ENCODE measurements at places on chromosomes 12 and 14.

DNA sequence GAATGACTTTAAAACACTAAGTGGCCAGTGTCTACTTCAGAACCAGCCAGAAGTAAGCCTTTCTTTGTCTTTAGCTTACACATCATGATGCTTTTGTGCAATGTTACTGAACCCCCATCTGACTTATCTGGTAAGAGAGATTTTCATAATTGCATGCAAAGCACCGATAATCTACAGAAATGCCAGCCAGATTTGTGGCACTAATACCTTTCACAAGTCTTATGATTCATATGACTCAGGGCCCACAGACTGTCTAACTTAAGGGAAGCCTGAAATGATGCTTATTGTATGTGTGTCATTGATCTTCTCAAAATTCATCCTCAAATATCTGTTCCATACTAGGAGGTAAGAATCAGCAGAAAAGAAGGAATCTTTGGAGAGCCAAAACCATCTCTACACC lies 18.0 kb downstream of the IGF1 start:
- DNase-seq, result no peak

- no peak for DNase-seq
Observed at GRCh38 chr14:38559711-38560110, 303.8 kb upstream of the CLEC14A start.

- DNase-seq, result no peak
Observed at GRCh38 chr12:122867691-122868461, 28.0 kb downstream of the VPS37B start.

DNA sequence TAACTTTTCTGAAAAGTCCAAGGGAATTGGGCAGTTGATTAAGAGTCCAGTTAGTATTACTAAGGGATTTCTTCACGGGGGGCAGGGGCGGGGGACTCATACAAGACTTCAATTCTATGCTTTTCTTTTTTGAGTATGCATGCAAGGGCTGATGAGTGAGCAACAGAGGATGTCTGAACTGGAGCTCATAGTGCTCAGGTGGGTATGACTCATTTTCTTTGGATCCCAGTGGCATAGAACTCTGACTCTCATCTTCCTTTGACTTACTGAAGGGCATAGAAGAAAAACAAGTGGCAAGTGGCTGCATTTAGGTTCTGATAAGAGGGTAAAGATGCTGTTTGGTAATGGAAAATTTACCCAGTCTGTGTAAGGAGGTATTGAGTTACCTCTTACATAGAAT lies 749.2 kb downstream of the NOVA1 start:
- no peak for DNase-seq

DNA sequence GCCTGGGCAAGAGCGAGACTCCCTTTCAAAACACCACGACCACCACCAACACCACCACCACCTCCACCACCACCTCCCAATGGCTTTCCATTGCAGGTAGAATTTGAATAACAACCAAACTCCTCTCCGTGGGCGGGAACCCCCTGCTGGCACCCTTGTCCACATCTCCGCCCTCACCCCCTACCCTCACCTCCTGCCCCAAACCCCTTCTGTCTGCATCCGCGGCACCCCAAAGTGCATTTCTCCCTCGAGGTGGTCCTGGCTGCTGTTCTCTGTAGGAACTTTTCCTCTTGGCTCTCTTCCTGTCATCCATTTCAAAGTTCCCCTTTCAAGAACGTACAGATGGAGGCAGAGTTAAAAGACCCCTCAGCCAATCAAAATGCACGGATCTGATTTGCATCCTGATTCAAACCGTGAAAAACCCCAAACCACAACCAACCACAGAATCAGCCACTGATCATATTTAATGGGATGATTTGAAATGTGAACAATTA lies 3.8 kb downstream of the SDSL start:
- no peak for DNase-seq

- no peak for DNase-seq
Observed at GRCh38 chr12:12909228-12909994, 18.0 kb downstream of the GPRC5A start.

GRCh38 chr12:64745980-64746379 lies 13.2 kb downstream of the GNS start:
- no peak for DNase-seq

DNA sequence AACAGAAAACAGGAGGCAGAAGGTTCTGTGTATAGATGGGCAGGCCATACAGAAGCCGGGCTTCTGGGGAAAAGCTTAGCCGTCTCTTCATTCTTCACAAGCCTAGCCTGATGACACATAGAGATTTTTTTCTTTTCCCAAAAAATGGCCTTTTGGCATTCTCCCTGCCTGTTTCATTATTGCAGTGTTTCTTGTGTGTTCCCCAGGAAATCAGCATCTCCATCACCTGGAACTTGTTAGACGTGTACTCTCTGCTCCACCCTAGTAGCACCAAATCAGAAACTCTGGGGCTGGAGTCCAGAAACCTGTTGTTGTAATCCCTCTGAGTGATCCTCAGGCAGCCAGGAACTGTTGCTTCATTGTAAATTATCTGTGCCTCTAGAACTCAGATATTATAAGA lies 388.1 kb downstream of the CCDC91 start:
- no peak for DNase-seq

DNA sequence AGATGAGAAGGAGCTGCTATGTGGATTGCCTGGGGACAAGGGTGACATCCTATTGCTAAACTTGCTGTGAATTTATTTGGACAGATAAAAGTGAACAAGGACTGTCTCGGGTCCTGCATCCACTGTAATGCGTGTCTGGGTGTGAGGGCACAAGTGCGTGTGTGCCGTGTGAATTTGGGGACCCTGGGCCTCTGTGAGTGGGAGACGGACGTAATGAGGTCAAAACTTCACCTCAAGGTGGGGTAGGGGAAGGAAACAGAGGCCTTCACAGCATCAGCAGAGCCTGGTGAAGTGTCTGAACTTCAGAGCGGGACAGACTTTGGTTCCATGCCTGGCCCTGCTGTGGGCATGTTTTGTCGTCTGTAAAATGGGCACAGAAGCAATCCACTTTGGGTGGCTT lies 14.8 kb downstream of the ASB2 start:
- no peak for DNase-seq

DNA sequence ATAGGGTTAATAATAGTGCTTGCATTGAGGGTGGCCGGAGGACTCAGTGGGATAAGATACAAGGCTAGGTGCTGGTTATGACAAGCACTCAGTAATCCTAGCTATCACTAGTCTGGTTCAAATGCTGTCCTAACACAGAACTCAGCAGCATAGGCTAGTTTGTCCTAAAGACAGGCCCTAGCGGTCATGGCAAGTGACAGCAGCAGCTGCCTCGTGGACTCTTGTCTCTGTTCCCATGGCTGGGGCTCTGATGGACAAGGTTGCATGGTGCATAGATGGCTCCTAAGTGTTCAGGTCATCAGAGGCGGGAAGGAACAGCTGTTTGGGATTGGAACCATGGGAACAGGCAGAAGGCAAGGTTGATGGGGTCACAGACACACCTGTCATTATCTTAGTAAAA lies 42.4 kb upstream of the IGF1 start:
- DNase-seq, result no peak

DNA sequence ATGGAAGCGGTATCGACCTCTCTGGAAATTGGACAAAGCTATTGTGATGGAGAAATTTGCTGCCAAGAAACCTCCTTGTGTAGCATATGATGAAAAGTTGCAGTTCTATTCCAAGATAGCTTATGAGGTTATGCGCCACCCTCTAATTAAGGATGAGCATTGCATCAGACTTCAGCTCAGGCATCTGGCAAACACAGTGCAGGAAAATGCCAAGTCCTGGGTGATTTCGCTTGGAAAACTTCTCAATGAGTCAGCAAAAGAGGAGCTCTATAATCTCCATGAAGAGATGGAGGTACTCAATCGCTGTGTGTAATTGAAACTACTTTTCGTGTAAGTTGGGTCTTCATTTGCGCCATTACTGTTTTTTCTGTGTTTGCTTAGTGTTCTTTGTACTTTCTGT lies 51.2 kb downstream of the DNAH10 start:
- no peak for DNase-seq

- DNase-seq, result no peak
Observed at GRCh38 chr14:61320806-61321384, 484 bp upstream of the PRKCH start.

- no peak for DNase-seq
Observed at GRCh38 chr12:130702966-130703732, 12.9 kb downstream of the RIMBP2 start.

DNA sequence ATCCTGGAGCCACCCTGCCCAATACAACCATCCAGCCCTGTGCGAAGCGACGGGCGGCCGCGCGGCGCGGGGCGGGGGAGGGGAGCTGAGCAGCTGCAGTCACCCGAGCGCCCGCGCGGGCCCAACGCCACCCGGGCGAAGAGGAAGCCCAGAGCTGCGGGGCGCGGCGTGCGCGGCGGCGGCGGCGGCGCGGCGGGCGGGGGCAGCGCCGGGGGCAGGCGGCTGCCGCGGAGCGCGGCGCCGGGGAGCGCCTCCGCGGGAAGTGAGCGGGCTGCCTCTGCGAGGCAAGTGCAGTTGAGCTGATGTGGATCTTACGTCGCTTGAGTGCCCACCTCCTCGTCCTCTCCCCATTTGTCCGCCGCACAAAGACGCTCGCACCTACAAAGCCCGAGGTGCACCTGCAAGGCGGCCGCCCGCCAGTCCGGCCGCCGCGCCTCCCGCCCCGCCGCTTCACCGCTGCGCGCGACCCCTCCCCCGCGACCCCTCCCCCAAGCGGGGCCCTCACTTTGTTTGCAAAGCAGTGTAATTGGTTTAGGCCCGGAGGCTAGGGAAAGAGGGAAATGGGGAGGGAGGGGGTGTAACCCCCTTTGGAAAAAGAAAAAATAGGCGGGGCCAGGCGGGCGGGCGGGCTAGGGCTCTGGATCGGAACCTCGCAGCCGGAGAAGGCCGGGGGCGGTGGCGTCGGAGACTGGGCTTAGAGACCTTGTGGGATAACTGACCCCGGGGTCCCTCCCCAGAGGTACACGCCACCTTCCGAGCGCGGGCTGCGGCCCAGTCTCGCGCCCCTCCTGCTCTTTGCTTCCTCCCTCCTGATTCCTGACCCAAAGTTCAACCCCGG lies at the start of the genes FOXA1 and TTC6:
FOXA1 (minus strand) TSS at position 279 of the 838 bp plus-strand sequence; CDS start at position 2, 277 bp downstream.
TTC6 (plus strand) TSS at position 659 of the 838 bp plus-strand sequence. CDS start 26,436 bp downstream, outside the sequence.
- DNase-seq, result no peak

DNA sequence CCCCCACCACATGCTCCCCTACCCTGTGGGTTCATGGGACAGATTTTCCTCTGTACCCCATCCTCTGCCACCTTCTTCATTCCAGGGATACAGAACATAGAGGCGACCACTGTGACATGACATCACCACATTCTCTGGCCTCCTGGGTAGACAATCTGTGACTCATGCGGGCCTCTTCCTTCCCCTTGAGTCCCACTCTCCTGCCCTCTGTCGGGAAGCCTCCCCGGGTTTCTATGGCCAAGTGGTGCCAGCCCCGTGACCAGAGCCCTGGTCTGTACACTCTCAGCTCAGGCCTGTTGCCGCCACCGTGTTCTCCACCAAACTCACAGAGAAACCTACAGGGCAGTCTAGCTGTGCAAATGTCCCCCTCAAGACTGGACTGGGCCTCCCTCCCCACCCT lies 8.0 kb downstream of the CLMN start:
- DNase-seq, result no peak

DNA sequence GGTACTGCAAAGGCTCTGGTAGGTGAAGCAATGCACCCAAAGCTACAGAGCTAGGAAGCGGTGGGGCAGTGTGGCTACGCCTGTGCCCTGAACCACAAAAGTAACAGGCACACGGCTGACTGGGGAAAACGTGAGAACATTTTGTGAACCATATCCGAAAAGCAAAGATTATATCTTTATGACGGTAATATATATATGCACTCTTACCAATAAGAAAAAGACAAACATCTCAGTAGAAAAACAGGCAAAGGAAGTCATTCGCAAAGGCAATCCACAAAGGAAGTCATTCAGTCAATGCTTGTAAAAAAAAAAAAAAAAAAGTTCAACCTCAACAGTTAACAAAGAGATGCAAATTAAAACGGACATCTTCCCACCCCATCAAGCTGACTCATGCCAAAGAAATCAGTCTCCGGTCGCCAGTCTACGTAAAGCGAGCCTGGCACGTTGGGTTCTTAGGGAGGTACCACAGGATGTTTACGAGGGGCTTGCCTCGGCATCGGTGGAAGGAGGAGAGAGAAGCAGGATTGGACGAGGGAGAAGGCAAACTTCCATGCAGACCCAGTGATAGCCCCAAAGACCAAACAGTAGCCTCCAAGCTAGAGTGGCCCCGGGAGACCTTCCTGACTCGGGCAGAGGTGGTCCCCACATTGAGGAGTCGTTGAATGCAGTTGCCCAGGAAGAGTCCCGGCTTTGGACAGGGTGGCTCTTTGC lies 39.4 kb upstream of the PPP2R5C start:
- no peak for DNase-seq

- no peak for DNase-seq
Observed at GRCh38 chr14:22113401-22113800, 439.8 kb upstream of the OR4E1 start.

- no peak for DNase-seq
Observed at GRCh38 chr12:95739561-95740313, 50.8 kb downstream of the NTN4 start.

- DNase-seq, result no peak
Observed at GRCh38 chr12:5036031-5036430, 7.6 kb upstream of the KCNA5 start.

- DNase-seq, result no peak
Observed at GRCh38 chr14:99122521-99123125, 149.4 kb downstream of the BCL11B start.

- no peak for DNase-seq
Observed at GRCh38 chr12:3277306-3277943, 200.2 kb downstream of the TSPAN9 start.

DNA sequence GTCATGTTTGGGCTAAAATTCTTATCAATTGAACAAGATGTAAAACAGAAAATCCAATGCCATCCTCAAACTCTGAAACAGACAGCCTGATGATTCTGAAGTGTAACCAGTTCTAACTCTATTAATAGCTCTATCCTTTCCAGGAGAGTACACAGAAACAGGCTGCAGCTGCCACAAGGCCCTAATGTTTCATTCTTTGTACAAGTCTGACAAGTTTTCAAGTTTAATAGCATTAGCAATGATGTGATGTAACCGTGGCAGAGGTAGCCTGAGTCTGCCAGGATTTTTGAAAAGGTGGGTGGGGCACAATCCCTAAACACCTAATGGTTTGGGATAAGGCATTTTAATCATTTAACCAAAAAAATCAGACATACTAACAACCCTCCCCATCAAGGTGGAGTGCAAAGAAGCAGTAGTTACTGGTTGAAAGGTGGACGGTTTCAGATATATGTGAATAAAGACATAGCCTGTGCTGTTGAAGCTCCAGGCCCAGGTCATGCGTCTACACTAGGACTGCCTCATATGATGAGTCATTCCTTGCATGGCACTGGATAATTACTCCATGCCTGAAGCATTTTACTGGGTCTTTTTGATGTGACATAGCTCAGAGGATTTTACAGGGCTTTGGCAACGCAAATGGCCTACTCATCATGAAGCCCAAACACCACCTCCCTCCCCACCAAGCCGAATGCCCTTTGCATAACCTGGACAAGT lies 145.1 kb upstream of the GRIP1 start:
- DNase-seq, result no peak

- DNase-seq, result no peak
Observed at GRCh38 chr12:124866883-124867400, 3.3 kb upstream of the SCARB1 start.

GRCh38 chr12:104546575-104546974 lies 89.8 kb downstream of the CHST11 start:
- DNase-seq, result no peak

Data from GM19239 (cell line).